ENCODE measurements at places on chromosomes 7 and 10.
A peak's percentile ranks its signal among the peaks of the same experiment; 100 is the strongest.

DNA sequence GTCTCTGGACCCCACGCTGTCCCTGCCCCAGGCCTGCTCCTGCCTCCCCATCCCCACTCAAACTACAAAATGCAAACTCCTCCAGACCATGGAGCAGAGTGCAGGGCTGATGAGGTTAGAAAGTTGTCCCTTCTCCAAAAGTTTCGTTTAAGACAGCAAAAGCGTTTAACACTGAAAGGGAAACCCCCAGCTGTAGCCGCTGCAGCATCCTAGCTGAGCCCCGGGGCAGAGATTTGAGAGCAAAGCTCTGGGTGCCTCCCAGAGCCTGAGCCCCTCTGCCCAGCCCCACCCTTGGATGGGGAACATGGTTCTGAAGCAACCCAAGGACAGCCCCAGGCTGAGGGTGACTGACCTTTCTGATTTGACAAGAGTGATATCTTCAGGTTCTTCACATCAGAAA is 52.8 kb upstream of the ENO4 start:
- no peak for DNase-seq

- no peak for DNase-seq
Observed at GRCh38 chr10:79023240-79024162, 45.3 kb upstream of the ZMIZ1 start.

DNA sequence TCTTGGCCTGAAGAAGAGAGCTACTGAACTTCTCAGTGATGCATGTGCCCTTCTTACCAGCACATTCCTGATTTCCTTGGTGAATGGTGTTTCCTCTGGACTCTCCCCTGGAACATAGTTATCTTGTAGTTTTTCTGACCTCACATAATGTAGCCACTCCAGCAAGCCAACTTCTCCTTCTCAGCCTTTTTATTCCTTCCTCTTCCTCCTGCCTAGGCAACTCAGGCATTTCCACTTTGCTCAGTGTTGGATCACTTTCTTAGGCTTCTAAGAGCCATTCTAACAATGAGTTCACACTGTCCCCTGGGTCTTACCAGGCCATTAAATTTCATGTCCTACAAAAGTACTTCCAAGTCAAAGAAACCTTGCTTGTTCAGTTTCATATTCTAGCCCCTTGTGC is 3.6 kb upstream of the PTTG1IP2 start:
- no peak for DNase-seq

DNA sequence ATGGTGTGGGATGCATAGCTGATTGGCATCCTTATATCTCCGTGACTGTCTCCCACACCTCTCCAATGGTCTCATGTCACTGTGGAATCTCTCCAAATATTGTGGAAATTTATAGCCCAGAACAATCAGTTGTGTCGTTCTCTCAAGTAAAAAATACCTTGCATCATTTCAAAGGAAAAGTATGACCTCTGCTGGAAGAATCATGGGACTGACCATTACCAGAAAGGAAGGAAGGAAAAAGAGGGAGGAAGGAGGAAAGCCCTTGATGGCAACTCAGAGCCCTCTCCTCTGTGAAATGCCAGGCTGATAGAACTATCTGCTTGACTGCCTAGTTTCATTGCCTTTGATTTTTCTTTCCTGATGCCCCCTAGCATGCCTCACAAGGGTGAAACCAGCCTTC is 76.3 kb downstream of the FOXI2 start:
- DNase-seq, result no peak

DNA sequence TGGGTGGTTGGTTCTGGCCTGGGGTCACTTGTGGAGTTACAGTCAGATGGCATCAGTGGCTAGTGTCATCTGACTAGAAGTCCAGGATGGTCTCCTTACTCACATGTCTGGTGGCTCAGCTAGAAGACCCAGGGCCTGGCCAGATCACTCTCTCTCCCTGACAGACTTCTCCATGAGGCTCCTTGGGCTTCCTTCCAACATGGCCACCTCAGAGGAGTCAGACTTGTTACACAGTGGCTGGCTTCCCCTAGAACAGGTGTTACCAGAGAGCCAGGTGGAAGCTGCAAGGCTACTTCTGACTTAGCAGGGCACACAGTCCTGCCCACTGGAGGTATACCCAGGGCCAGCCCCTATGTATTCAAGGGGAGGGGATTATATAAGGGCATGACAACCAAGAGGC is 44.2 kb upstream of the MYL10 start:
- no peak for DNase-seq

- no peak for DNase-seq
Observed at GRCh38 chr10:129258283-129258923, 208.6 kb upstream of the MGMT start.

DNA sequence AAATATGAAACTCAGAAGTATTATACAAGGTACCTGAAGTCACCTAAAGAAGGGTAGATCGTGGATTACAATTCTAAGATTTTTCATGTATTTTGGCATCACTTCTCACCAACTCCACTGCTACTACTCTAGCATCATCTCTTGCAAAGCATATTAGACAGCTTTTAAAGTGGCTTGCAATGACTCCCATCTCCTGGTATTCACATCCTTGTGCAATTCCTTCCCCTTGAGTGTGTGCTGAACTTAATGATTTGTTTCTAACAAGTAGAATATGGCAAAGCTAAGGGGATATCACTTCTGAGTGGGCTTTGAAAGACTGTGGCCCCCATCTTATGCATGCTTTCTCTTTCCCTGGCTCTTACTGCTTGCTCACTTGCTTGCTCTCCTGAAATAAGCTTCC is 280.2 kb downstream of the SNX13 start:
- no peak for DNase-seq

GRCh38 chr7:118349604-118350003 is 125.1 kb downstream of the ANKRD7 start:
- no peak for DNase-seq

- no peak for DNase-seq
Observed at GRCh38 chr10:123443924-123444323, 222.2 kb upstream of the GPR26 start.

GRCh38 chr7:114413761-114414155 is 857 bp upstream of the FOXP2 start:
- no peak for DNase-seq

GRCh38 chr7:139321071-139321745 is 19.9 kb upstream of the FMC1 start:
- DNase-seq, result peak; percentile 33

DNA sequence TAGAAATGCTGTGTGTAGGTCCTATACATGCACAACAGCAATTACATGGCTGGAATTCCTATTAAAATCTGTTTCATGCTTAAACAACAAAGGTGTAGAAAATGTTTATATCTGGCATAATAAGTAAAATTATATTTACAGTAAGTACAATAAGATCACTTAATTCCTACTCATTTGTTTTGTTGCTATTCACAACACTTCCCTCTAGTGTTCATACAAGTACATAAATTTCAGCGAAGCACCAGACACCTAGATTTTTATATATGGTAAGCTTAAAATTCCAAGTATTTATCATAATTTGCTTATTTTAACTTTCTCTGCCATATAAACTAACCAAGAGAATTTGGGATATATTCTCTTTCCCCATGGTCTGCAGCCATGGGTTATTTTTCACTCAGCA is 51.8 kb upstream of the ANK3 start:
- no peak for DNase-seq

DNA sequence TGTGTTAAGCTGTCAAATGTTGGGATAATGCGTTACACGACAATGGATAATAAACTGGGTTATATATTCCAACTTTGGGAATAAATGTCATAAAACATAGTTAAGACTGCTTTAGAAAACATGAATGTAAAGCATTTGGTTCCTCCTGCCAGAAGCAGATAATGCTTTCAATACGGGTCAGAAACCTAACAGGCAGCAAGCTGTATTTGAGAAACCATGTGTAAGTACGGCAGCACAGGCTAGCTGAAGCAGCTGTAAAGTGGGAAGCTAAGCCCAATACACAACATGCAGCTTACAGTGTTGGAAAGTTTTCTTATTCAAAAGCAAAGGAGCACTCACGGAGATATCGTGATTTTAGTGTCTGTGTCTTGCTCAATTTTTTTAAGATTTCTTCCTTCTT is 46.5 kb downstream of the MALSU1 start:
- DNase-seq, result no peak

DNA sequence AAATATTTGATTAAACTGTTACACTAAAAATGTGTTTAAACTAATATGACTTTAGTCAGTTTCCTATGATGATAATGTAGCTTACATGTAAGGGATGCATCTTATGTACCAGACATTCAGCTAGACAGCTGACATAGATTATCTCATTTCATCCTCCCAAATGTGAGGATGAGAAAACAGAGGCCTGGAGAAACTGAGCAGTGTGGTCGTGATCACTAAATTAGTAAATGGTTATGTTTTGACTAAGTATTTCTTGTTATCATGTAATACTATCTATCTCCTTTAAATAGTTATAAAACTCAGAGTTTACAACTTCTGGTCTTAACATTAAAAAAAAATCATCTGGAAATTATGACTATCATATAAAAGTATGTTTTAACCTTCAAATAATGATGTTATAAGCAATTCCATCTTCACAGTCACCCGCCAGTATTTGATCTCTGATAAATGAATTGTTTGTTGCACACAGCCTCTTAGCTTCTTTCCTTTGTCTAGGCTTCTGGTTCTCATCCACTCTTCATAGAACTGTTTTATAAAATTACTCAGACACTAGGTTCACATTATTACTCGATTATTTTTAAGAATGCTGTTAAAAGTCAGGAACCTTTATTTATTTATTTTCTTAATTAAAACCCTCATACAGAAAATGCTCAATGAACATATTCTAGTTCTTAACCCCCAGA is 33.6 kb upstream of the HDAC9 start:
- no peak for DNase-seq

DNA sequence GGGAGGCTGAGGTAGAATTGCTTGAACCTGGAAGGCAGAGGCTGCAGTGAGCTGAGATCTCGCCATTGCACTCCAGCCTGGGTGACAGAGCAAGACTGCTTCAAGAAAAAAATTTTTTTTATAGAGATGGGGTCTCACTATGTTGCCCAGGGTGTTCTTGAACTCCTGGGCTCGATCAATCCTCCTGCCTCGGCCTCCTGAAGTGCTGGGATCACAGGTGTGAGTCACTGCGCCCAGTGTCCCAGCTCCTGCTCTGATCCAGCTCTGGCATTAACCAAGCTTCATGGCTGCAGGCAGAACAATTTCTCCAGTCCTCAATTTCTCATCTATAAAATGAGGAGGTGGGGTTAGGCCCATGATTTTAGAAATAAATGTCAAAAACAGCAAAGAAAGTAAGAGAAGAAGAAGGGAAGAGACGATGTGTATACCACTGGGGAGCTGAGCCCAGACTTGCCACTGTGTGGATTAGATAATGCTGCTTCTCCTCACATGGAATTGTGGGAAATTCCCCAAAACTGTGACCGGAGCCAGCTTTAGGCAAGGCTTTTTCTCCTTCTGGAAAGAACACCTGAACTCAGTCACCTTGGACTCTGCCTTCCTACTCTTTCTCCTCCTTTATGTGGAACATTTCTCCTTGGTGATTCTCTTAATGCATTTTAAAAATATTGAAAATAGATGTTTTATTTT is 25.5 kb downstream of the IL15RA start:
- no peak for DNase-seq

DNA sequence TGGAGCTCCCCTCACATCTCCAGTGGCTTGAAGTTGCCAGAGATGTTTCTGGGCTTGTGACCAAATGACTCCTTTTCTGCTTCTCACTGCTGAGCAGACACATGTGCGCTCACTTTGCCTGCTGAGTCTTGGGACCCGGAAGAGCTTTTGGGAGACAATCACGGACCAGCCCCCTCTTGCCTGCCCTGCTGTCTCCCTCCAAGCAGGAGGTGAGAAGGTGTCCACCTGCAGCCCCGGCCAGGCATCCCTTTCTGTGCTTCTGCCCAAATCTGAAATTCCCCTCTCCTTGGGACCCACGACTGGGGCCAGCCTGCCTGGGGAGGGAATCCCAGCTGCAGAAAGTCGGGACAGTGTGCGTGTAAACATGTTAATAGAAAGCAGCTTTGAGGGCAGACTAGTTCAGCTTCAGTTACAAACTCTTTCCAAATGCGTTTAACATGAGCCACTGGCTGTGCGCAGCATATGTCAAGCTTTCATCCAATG is 31.7 kb downstream of the HTRA1 start:
- no peak for DNase-seq

GRCh38 chr10:73971636-73972354 is 26.1 kb upstream of the VCL start:
- peak; percentile 58 for DNase-seq

- peak; percentile 17 for DNase-seq
Observed at GRCh38 chr7:84092207-84092606, 102.4 kb downstream of the SEMA3A start.

GRCh38 chr7:55212838-55213237 is 152.3 kb upstream of the LANCL2 start:
- no peak for DNase-seq

GRCh38 chr7:17617380-17617779 is 318.9 kb downstream of the AHR start:
- DNase-seq, result peak; percentile 25

GRCh38 chr10:47141349-47141748 is 158.6 kb upstream of the GDF10 start:
- DNase-seq, result no peak

DNA sequence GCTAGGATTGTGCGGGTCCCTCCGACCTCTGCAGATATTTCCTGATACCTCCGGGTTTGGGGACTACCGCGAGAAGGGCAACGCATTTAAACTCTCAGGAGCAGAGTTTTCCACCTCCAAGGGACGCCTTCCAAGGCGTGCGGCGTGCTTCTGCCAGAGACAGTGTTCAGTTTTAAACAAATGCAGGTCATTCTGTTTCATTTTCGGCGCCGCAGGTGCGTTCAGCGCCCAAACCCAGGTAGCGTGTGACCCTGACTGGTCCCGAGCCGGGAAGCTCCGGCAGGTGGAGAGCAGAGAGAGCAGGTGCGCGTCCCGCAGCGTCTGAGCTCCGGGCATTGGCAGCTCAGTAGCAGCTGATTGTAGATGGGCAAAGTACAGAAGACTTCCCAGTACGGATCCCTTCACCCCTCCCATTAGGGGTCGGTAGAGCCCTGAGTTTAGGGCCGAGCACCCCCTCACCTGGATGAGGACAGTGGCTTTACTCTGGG is 1.4 kb upstream of the CYP26A1 start:
- no peak for DNase-seq

DNA sequence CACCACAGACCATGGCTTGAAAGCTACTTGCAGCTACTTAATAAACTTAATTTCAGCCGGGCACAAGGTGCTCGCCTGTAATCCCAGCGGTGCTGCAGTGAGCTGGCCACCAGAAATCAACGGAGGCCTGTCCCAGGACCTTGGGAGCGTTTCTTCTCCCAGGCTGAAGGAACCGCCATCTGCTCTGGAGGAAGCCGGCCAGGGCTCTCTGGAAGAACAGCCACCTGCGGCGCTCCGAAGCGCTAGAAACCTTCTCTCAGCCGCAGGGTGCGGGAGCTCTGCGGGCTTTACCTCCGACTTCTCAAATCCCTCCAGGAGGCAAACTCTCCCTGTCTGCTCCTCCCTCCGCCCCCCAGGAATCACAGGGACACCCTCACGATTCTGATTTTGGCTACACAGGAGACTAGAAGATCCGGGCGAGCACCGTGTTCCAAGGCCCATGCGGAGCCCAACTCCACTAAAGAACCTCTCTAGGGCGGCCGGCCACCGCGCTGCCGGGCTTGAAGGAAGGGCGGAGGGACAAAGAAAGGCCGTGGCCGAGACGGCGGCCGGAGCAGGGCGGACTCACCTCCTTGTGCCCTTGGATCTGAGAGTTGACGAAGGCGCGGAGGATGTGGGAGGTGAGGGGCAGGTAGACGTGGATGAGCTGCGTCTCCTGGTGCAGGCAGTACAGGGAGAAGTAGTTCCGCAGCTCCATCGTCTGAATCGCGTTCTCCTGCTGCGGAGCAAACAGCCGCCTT is 14.4 kb downstream of the NUDT1 start:
- DNase-seq, result no peak

Measured in large intestine (tissue), 12 donors.